NCI-H146 (cell line): ENCODE measurements at places on chromosomes 11 and 22.

GRCh38 chr11:78981153-78981552, 406.5 kb upstream of the NARS2 start:
- no peak for DNase-seq

DNA sequence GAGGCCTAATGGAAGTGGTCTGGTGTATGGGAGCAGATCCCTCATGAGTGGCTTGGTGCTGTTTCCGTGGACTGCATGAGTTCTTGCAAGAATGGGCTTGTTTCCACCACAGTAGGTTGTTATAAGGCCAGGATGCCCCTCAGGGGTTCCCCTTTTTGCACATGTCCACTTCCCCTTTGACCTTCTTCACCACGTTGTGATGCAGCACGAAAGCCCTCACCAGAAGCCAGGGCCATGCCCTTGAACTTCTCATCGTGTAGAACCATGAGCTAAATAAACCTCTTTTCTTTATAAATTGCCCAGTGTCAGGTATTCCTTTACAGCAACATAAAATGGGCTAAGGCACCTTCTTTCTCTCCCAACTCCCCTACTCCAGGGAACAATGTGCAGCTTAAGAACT, 2.8 kb upstream of the NARS2 start:
- DNase-seq: no peak

- DNase-seq: peak; percentile 88
Observed at GRCh38 chr11:111135778-111136570, 109.6 kb upstream of the POU2AF2 start.

DNA sequence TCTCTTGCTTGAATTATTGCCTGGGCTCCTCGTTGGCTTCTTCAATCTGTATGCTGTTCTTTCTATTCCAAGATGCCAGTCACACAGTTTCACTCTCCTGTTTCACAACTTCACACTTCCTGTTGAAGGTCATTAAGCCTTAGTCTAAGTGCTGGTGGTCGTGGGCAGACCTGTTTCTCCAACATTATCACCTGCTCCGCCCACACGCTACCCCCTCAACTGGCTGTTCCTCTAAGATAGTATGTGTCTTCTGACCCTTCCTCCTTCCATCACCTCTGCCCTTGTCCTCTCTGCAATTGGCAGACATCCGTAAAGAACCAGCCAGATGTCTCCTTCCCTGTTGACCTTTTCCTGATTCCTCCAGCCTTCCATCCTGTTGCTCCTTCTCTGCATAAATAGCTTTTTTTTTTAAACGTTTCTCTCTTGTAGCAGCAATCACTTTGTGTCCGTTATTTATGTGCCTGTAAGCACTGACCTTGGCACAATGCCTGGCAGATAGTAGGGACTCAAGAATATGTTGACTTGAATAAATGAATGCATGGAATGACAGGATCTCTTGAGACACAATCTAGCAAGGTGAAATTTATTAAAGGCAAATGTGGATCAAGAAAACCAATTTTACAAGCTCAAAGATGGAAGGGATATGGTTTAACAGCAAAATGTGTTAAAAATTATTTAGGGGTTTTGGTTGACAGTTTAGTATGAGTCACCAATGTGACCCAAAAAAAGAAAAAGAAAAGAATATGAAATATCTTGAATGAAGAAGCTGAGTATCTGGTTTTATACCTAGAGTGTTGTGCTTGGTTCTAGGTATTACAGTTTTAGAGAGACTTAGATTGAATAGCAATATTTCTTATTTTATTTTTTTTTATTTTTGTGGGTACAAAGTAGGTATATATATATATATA, 12.6 kb downstream of the DIXDC1 start:
- no peak for DNase-seq

- peak; percentile 48 for DNase-seq
Observed at GRCh38 chr11:35751664-35752061, 89.1 kb downstream of the TRIM44 start.

GRCh38 chr11:62882788-62883501, 2.2 kb downstream of the SLC3A2 start:
- no peak for DNase-seq

DNA sequence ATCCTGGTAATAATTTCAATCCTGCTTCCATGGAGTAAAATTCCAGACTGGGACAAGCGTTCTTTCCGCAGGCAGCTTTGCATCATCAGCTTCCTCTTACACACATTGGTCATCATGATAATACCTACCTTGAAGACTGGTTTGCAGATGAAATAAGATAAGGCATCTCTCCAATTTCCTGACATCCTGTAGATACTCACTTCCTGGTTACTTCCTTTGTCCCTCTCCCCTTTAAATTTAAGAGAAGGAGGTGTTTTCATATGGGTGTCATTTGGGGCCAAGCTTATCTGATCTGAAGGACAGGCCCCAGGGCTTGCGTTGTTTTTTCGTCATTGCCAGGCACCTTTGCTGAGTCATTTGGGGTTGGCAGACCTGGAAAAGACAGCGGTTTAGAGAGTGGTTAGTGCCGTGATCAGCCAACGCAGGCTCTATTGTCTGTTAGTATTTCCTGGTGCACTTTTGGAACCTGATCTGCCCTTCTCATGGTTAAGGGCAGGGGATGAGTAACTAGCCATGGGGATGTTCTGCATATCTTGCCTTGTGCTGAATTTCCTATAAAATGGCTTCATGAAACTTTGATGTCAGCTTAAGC, 24.1 kb downstream of the GRAMD1B start:
- no peak for DNase-seq

- DNase-seq: no peak
Observed at GRCh38 chr11:8731647-8732323, 49.2 kb downstream of the RPL27A start.

GRCh38 chr11:94926698-94927237, 46.6 kb downstream of the CWC15 start:
- no peak for DNase-seq

DNA sequence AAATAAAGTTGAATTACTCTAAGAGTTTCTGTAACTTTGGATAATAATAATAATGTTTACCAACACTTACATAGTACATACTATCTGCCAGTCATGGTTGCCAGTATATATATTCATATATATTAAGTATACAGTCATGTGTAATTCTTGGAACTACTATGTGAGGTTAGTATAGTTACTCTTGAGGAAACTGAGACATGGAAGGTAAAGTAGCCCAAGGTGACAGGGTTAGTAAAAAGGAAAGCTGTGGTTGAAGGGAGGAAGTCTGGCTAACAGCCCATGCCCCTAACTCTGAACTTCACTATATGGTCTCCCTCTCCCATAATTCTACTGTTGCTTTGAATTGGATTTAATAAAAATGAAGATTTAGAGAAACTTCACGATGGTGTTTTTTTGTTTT, 24.9 kb downstream of the FDX1 start:
- DNase-seq: no peak

- no peak for DNase-seq
Observed at GRCh38 chr11:115910379-115910778, 406.2 kb upstream of the CADM1 start.

DNA sequence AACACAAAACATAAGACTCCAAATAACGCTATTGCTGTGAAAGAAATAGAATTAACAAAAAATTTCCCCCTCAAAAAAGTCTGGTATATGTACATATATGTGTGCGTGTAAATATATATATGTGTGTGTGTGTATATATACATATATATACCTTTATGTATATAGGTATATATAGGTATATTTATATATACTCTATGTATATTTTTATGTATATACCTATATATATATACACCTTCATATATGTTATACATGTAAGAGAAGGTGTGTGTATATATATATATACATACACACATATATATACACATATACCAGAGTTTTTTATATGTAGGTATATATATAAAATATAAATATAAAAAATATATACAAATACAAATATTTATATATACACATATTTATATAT, 199.2 kb downstream of the RAB38 start:
- no peak for DNase-seq

- DNase-seq: no peak
Observed at GRCh38 chr22:43554694-43555365, 143.0 kb downstream of the MPPED1 start.

DNA sequence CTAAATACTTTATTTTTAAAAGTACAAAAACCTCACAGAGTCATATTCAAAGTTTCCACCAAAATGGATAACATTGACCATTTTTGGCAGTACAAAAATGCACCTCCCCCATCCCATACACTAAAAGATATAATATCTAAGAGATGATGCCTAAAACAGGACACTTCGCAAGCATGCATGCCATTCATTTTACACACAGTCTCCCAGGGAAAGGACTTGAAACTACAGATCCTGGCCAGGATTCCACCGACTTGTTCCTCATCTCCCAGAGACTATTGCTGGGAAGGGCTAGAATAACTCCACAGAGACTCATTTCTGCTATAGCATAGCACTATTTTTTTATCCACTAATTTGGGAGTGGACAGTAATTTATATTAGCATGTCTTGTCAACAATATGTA, 81.7 kb downstream of the MTNR1B start:
- DNase-seq: no peak

DNA sequence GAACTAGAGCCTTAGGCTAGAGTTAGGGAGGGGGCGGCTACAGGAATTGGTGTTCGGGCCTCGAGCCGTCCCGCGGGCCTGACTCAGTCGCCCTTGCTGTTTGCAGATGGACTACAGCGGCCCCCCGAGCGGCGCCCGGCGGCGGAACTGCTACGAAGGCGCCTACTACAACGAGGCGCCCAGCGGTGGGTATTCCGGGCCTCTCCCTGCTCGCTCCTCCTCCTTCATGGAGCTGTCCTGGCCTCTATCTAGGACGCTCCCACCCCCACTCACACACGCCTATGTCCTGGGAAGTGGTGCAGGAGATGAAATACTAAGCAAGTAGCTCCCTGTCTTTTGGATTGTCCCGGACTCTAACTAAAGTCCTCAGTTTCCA, 1.4 kb downstream of the MYOD1 start:
- DNase-seq: peak; percentile 41

GRCh38 chr11:27215471-27216269, 147.3 kb downstream of the CCDC34 start:
- DNase-seq: no peak

DNA sequence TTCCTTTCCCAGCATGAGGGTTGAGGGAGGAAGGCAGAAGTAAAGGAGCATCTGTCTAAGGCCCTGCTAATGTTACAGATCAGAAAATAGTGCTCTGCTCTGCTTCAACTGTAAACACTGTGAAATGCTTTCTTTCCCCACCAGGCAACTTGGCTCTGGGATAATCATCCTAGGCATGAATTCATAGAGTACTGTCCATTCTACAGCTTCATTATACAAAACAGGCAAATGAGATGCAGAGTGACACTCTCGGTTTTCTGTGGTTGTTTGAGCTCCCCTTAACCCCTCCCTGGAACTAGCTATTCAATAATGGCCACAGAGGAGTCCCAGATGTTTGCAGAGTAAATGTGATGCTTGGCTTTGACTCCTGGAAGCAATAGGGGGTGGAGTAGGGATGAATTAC, 184.3 kb upstream of the CTSC start:
- DNase-seq: no peak

GRCh38 chr11:44779736-44780520, 53.2 kb downstream of the TSPAN18 start:
- no peak for DNase-seq

- DNase-seq: peak; percentile 72
Observed at GRCh38 chr22:39661842-39662685, 91.5 kb downstream of the CACNA1I start.

GRCh38 chr11:130383344-130384211, 44.8 kb downstream of the ADAMTS8 start:
- no peak for DNase-seq

- DNase-seq: no peak
Observed at GRCh38 chr11:76568621-76569020, 101.9 kb downstream of the LRRC32 start.

GRCh38 chr22:17726928-17727897, 47.1 kb downstream of the BID start:
- DNase-seq: no peak

GRCh38 chr22:33014621-33015020, 43.6 kb downstream of the SYN3 start:
- no peak for DNase-seq

- peak; percentile 69 for DNase-seq
Observed at GRCh38 chr11:94741022-94741679, 27.0 kb upstream of the AMOTL1 start.

DNA sequence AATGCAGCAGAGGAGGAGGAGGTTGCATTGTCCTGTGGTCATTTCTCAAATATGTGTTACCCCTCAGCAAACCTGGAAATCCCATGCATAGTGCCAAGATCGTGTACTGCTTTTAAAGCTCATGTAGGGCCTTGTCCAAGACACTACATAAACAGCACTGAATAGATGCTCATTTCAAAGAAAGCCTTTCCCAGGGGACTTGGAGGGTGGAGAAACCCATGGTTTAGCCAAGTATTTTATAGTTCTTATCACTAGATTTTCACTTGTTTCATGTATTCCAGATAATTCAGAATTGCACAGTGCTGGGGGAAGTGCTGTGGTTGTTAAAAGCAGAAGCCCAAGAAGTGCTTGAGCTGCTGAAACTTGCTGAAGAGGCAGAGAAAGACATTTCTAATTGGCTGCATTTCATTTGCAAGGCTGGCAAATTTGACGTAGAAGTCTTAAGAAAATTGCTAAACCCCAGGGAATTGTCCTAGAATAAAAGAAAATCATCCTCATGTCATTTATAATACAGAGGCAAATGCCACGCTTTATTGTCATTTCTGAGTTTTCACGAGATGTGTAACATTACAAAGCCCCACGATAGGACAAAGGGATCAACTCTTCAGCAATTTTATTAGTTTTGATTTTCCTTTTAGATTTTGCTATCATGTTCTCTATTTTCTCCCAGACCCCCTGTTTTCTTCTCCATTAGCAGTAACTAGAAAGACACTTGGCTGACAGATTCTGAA, 20.1 kb downstream of the CSRP3 start:
- DNase-seq: no peak

GRCh38 chr11:26088391-26088790, 243.5 kb upstream of the ANO3 start:
- no peak for DNase-seq

DNA sequence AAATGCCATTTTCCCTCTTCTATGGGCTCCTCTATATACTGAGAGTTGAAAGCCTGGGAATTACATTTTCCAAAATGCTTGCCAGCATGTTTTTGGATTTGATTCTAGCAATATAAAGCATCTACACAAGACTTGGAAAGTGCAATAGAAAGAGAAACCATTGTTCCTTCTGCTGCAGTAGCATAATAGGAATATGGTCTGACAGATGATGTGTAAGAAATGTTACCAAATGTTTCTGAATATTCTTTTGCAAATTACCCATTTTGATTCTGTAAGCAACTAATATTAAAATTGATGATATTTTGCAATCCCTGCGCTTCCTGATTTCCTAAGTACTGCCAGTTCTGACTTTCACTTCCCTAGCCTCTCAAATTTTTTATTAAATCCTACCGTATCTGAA, 61.6 kb downstream of the CASP12 start:
- DNase-seq: no peak

- DNase-seq: no peak
Observed at GRCh38 chr11:30128269-30128932, 102.4 kb upstream of the FSHB start.

GRCh38 chr11:112961751-112962578, 745 bp downstream of the NCAM1 start:
- DNase-seq: peak; percentile 70

GRCh38 chr22:46764779-46765485, 2.5 kb downstream of the TBC1D22A start:
- DNase-seq: no peak

- DNase-seq: no peak
Observed at GRCh38 chr11:63534895-63535461, 1.6 kb upstream of the PLAAT4 start.
